GM23248 (cell line): ENCODE measurements at places on chromosomes 4 and X.

DNA sequence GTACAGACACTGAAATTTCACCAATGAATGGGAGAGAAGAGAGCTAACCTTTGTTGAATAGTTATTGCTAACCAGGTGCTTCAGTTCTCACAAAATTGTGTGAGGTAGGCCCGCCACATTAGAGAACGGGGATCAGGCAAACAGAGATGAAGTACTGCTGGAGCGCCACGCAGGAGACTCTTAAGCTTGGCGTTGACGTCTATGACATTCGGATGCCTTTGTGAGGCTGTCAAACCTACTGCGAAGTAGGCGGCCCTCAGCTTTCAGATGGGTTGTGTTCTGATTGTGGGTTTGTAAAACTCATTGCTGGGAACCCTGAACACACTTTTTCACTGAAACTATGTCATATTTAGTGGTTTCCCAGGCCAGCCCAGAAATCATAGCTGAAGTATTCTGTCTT is 173.6 kb downstream of the CBR4 start:
- DNase-seq = no peak

- DNase-seq = peak; percentile 60
Measured at GRCh38 chrX:51641421-51642021, 22.8 kb upstream of the CENPVL3 start.

DNA sequence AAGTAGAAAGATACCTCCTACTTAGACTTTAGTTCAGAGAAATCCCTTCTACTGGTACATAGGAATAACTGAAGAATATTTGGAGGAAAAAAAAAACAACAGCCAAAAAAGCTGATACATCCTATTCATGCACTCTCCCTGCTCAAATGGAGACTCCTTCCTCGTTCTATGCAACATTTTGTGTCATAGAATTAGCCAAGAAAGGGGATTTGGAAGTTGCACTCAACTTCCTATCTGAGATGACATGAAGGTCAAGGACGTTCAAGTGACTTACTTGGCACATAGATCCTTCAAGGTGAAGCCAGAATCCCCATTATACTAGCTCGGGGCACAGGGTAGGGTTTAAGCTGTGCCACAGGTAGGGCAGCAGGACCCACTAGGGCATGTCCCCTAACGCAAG is 56.2 kb upstream of the S100G start:
- no peak for DNase-seq

- peak; percentile 16 for DNase-seq
Measured at GRCh38 chr4:176676901-176677300, 115.8 kb downstream of the VEGFC start.

DNA sequence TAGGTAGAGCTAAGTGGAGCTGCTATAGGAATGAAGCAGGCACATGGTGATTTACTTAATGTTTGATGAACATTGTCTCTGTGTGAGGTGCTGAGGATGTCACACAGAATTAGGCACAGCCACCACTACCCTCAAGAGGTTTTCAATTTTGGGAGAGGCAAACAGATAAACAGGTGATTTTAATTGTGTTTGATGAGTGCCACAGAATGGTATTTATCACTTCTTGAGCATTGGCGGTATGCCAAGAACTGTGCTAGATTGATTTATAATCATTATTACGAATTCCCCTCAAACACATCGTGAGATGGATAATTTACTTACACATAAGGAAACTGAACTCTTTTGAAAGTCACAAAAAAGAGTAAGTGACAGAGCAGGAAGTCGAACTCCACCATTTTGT is 74.8 kb downstream of the FREM3 start:
- DNase-seq = no peak

GRCh38 chr4:94390804-94391410 is 48.3 kb upstream of the HPGDS start:
- DNase-seq = peak; percentile 46

GRCh38 chr4:69878250-69878649 is 18.3 kb upstream of the SULT1E1 start:
- DNase-seq = no peak

DNA sequence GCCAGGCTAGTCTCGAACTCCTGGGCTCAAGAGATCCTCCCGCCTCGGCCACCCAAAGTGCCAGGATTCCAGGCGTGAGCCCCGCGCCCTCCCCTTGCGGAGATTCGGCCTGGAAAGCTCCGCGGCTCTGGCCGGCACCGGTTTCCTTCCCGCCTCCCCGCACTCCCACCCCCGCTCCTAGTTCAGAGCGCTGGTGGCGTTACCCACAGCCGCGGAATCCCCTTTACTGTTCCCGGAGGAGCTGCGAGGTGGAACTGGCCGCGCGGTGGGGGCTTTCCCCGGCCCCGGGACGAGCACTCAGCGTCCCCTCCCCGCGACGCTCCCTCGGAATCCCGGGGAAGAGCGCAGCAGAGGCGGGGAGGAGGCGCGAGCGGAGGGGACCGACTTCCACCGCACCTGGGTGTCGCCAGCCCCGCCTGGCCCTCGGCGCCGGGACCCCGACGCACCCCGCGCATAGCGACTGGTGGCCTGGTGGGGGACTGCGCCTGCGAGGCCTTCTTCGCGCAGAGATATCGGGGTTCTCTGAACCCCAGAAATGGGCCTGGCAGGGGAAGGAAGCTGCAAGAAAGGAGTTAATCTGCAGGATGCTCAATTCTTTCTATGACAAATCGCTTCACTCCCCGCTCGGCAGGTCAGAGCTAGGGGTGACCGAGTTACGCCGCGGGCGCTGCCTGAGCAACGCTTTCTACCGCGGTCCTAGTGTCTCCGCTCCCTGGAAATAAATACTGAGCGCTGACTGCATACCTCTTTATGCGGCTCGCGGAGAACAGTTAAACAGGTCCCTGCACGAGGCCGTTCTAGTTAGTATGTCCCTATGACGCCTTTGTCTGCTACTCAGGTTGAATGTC is 14.6 kb upstream of the SLC25A4 start:
- peak; percentile 53 for DNase-seq

DNA sequence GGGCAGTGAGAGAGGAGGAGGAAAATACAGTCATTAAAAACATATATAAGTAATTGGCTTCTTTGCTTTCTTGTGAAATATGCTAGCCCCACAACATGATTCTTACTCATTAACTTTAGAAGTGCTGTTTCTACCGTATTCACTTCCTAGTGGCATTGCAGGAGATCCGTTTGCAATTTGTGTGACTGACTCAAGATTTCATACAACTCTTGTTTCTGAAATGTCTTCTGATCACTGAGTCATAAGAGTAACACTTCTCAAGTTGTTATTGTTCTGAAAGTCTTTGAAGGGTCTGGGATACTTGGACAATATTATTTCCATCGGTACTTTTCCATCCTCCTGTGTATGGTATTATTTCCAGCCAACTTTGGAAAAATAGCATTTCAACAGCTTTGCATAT is 310.8 kb downstream of the PACRGL start:
- DNase-seq = no peak

DNA sequence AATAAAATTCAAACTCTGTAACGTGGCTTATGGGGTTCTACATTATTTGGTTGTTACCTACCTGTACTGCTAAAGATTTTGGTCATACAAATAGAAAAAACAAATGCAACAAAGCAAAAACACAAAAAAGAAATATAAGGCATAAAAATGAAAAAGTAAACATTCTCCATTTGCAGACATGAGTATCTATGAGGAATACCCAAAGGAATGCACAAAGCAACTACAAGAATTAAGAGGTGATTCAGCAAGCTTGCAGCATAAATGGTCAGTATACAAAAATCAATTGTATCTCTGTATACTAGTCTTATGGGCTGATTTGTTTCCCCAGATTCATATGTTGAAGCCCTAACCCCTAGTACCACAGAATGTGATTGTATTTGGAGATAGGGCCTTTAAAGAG is 3.6 kb upstream of the PDE5A start:
- DNase-seq = peak; percentile 82

- no peak for DNase-seq
Measured at GRCh38 chr4:140672416-140672815, 83.8 kb downstream of the TBC1D9 start.

- DNase-seq = no peak
Measured at GRCh38 chr4:6581566-6582121, 6.7 kb downstream of the MAN2B2 start.
